Liver (tissue), 10 donors: ENCODE measurements at places on chromosomes 12 and 14.

DNA sequence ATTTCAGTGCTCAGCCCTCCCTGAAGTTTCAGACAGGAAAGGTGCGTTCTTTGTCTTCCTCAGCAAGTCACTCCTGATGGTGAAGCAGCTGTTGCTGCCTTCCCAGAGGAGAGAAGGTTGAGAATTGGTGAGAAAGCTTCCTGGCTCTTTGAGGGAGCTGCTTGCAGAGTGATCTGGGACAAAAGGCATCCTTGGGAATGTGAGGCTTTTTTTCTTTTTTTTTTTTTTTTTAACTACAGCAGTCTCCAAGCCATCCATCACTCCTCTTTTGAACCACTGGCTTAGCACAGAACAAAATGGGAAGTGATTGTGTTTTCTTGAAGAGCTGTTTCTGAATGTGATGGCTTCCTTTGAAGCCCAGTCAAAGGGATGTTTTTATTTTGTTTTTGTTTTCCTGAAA is 120.4 kb upstream of the LRIG3 start:
- DNase-seq: no peak

DNA sequence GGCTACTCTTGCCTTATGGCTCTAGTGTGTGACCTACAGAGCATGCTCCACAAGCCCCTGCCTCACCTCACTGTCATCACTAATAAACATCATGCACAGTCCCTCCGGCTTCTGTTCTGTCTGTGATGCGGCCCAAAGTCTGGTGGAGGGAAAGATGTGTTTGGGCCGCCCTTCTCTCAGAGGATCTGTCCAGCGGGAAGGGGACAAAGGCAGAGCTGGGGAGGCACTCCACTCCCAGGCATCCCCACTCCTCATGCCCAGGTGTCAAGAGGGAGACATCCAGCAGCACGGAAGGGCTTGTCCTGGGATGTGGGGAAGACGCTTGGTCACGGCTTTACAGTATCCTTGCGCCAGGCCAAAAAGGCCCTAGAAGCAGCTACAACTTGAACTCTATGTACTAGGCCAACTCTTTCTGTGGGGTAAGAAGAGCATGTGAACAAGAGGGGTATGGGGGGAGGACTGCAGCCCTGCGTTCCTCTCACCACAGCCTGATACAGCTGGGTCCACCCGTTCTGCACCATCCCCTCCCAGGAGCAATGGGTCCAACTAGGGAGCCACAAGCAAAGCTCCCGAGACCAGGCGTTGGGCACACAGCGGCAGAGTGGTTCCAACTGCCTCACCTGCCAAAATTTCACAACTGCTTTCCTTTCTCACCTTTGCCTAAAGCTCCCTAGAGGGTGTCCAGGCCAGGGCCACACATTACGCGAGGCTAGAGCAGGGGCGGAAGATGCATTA is 10.7 kb downstream of the CACNB3 start:
- DNase-seq: no peak

DNA sequence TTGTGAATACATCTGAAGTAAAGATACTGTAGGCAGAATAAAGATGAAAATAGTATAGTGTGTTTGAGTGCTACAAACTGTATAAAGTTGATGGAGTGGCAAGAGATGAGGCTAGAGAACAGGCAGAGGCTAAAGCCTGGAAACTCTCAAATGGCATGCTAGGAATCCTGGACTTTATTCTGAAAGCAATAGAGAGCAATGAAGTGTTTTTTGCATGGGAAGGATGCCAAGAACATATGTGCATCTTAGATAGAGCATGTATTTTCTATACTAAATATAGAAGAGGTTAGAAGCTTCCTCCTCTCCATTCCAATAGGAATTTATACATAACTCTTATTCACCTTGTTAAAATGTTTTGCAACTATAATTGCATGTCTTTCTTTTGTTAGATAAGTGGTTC is 86.3 kb upstream of the TMTC2 start:
- DNase-seq: no peak

DNA sequence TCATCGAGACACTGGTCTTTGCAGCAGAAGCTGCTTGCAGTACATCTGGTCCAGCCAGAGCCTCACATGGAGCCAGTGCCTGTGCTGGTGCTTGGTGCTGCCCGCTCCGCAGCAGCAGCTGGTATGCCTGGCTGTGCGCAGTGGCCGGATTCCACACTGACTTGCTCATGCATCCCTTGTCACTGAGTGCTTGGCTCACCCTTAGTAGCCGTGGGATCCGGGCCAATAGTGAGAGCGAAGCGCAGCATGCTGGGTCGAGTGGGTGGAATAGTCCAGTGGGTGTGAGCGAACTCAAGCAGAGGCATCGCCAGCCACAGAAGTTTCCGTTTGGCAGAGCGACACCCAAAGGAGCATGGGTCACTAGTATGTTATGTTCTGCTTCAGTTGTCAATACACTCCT is 10.1 kb upstream of the FBXO33 start:
- DNase-seq: no peak

GRCh38 chr12:48279601-48280000 is 71.1 kb downstream of the ZNF641 start:
- DNase-seq: no peak

- no peak for DNase-seq
These were observed 72.2 kb downstream of the PITPNM2 start for GRCh38 chr12:123078531-123079155.

DNA sequence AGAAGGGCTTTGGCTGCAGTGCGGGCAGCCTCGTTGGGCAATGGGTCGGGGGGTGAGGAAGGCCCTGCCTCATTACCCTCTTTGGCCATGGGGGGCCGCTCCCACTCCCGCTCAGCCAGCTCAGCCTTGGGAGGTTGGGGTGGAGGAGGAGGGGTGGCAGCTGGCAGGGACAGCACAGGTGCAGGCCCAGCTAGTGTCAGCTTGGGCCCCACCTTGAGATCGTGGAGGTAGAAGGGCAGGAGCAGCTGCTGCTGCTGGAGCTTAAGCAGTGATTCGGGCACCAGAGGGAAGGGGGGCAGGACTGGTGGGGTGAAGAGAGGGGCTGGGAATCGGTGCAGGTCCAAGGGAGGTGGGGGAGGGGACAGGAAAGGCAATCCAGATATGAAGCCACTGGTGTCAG is 26.0 kb downstream of the ZFHX2 start:
- no peak for DNase-seq

GRCh38 chr12:42686514-42687172 is 97.1 kb upstream of the PRICKLE1 start:
- DNase-seq: no peak

- no peak for DNase-seq
These were observed 34.9 kb downstream of the CACNA2D4 start for GRCh38 chr12:1883513-1883912.

DNA sequence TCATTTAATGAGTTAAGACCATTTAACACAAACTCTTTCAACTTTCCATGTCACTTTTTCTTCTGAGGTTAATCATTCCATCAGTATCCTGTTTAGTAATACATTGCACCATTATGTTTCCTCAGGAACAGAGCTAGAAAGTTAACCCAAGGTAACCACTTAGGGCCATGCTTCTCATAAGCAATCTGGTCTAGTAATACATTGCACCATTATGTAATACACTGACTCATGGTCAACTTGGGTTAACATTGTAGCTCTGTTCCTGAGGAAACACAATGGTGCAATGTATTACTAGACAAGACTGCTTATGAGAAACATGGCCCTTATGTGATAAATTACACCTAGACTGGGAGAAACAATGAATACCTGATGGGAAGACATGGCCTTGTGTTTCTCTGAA is 21.7 kb downstream of the ERH start:
- DNase-seq: no peak

DNA sequence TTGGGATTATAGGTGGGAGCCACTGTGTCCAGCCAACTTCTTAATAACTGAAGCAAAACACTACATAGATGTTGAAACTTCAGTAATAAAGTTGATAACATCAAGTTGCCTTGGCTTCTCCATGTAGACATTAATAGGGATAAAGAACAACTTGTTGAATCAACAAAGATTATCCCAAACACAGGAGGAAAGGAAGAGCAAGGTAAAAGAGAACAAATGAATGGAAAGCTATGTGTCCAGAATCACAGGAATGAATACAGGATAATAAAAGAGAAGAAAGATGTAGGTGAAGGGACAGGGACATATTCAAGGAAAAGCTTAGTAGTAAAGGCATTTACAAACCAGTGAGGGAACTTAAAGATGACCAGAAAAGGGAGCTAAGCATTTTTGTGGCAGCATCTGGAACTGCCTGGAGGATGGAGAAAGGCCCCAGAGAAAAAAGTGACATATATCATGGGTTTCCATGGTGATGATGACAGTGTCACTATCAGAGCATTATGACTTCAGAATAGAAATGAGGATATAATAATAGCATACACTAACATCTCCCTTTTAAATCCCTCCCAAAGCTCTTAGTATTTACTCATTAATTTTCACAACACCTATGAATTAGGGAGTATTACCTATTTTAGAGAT is 24.0 kb upstream of the MDM1 start:
- DNase-seq: no peak

DNA sequence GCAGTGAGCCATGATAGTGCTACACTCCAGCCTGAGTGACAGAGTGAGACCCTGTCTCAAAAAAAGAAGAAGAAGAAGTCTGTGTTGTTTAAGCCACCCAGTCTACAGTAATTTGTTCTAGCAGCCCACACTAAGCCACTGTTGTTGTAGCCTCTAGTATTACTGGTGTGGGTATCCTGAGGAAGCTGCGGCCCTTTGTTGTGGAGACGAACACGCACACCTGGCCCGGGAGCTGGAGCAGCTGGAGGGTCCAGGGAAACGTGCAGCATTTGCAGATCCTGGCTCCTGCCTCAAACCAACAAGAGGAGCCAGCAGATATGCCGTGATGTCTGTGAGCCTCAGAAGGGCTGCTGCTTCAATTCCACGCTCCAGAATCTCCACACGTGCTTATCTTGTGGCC is 65.3 kb downstream of the MAP1LC3B2 start:
- DNase-seq: no peak

GRCh38 chr12:10448236-10448635 is 4.9 kb downstream of the KLRC1 start:
- no peak for DNase-seq

- no peak for DNase-seq
These were observed 58.8 kb downstream of the TMEM30B start for GRCh38 chr14:61222388-61222787.

- DNase-seq: no peak
These were observed 840 bp downstream of the MRPL52 start for GRCh38 chr14:22830443-22831010.

DNA sequence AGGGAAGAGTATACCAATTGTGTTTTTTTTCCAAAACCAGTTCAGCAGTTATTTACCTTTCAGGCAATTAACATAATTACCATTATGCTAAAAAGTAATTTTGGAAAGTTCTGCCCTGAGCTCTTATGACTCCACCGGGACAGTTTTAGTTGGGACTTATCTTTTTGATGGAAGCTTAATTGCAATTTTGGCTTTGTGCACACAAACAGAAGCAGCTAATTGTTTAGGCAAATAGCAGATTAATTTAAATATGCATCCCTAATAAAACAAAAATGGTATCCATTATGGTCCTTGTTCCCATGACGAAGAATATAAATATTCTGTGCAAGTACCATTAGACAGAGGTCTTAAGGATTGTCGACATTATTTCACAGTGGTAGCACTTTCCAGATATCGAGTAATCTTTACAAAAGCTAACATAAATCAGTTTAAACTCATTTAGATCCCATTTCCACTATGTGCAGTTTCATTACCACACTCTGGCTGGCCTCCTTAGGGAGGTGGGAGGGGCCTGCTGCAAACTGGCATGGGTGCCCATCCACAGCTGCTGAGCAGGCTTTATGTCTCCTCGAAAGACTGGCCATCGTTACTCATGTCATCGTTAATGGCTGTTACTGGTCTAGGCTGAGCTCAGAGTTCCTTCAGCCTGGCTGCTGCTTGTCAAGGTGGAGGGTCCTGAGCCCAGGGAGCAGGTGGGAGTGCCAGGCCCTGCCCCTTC is 68.2 kb downstream of the FBXW8 start:
- DNase-seq: no peak

- DNase-seq: no peak
These were observed 193.0 kb upstream of the PWP1 start for GRCh38 chr12:107492393-107493134.

DNA sequence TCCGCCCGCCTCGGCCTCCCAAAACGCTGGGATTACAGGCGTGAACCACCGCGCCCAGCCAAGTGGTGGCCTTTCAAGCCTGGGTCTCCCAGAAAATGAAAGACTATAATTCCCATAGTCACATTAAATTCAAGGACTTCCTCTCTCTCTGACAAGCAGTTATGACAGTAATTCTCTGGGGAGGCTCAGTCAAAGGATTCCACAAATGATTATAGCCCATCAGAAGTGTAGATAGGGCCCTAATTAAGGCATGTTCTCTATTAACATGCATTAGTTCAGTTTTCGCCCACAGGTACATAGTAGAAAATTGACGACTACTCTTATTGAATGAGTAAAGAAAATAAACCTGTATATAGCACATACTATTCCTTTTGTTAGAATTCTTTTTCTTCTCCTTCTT is 16.4 kb downstream of the PRMT8 start:
- no peak for DNase-seq

DNA sequence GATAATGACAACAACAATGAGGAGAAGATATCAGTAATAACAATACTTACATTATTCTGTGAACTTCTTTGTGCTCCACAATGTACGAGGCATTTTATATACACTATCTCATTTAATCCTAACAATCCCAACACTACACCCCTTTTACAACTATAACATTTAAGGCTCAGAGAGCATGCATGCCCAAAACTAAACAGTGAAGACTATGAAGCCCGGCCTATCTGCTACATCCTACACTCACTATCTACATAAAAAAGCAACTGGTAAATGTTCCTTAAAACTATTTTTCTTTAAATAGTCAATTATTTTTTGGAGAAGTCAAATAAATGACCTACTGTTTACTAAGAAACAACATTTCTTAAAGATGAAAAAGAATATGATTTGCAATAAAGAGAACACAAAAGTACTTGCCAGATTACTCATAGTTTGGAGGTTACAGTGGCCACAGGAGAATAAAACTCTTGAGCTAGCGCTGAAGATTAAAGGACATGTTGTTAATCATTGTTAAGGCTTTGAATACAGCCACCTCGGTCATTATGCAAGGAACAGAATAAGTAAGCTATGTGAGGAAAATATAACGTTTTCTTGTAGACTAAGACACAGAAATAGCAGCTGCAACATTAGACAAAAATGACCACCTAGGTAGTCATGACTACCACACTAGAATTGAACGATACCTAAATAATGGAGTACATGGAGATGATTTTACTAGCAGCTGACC is 56.7 kb downstream of the EPS8 start:
- DNase-seq: no peak

GRCh38 chr14:70340002-70340401 is 19.5 kb downstream of the COX16 start:
- DNase-seq: no peak
